ENCODE measurements at places on chromosomes 13 and 19.
A peak's percentile ranks its signal among the peaks of the same experiment; 100 is the strongest.

- DNase-seq: no peak
These were observed 59.5 kb downstream of the TEX26 start for GRCh38 chr13:30991922-30992321.

DNA sequence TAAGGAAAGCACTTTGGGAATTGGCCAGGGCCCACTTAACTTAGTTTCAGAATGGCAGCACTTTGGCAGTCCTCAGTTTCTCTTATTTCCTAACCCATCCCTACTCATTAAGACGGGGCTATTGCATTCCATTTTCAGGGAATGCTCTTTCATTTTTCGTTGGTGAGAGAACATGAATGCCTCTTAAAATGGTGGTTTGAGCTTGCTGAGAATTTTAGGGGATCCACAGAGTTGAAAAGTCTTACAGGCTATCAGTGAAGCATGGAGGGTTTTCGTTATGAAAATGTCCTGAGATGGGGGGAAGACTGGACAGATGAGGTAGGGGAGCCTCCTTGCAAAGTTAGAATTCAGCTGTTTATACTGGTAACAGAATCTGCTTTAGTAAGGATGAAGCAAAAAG, 71.4 kb downstream of the LRCH1 start:
- DNase-seq: no peak

DNA sequence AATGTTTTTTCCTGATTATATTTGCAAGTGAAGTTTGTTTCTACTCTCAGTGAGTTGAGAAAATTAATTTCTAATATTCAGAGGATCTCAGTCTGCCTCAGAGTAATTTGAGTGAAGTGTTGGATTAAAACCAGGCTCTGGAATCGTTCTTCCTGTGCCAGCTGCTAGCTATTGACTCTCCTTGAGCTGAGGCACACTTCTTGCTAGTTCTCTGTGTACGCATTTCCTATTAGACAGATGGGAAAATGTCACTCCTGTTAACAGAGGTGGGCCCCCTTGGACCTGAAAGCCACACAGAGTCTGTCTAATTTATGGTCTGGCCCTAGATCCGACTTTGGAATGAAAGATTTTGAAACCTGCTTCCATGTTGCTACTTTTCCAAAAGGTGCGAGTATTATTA, 107.6 kb upstream of the RNF113B start:
- DNase-seq: no peak

GRCh38 chr19:46718157-46718933, 1.4 kb upstream of the PRKD2 start:
- DNase-seq: peak; percentile 30

GRCh38 chr19:12757544-12758274, 6.1 kb downstream of the BEST2 start:
- peak; percentile 90 for DNase-seq

- DNase-seq: no peak
These were observed 4.0 kb downstream of the ZNF302 start for GRCh38 chr19:34681478-34681877.

DNA sequence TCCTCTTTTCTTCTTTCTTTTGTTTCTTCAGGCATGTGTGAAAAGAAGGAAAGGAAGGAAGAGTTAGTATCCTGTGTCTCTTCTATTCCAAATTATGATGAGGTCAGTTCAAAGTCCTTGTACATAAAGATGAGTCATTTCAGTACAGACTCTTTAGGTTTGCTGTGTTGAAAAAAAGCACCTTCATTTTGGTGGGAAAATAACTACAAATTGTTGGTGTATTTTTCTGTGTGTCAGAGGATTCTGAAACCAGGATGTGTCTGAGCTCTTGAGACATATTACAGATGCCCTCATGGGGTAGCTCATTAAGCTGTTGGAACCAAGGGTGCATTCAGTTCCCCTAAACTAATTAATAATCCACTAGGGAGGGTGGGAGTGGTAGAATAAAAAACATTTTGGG, 5.8 kb upstream of the HSPH1 start:
- DNase-seq: no peak

Measured in neural progenitor cell (in vitro differentiated cells).